Spinal cord (tissue), 10 donors: ENCODE measurements at places on chromosomes 2 and 18. TPM values are rescaled to one million over a fixed set of nuclear protein-coding genes. Genes with fewer than 3 reads are reported as not detected.

- H3K4me1 ChIP-seq = peaks cover 10% of the 10 kb centered on the region
- H3K36me3 ChIP-seq = no peaks in the 10 kb centered on the region
- no peaks in the 10 kb centered on the region for H3K27me3 ChIP-seq
Measured at GRCh38 chr18:49460976-49461601, 644 bp upstream of the DYM start.

Gene SLC30A3
- 18.6 TPM for polyA plus RNA-seq

DNA sequence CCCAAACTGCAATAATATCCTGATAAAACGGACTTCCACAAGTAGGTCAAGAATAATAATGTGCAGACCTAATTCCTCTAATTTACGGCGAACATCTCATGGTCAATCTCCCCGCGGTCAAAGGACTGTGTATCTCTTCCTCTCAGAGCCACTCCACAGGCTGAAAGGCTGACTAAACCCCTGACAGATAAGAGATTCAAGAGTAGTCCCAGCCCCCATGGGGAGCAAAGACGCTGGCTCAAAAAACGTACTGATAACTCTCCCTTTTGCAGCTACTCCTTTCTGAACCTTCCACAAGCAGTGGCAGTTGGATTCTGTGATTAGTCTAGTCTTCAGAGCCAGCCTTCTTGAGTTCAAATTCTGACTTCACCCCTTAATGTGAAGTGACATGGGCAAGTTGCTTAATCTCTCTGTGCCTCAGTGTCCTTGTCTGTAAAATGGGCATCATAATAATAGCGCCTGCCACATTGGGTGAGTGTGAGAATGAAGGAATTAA, 19.7 kb upstream of the IL18R1 start:
- H3K27me3 ChIP-seq = no peaks in the 10 kb centered on the region
- H3K27ac ChIP-seq = no peak overlapping the region
- no peaks in the 10 kb centered on the region for H3K36me3 ChIP-seq
- H3K4me1 ChIP-seq = no peaks in the 10 kb centered on the region

GRCh38 chr2:234447963-234448362, 48.9 kb downstream of the ARL4C start:
- H3K27ac ChIP-seq = no peak overlapping the region
- H3K27me3 ChIP-seq = no peaks in the 10 kb centered on the region
- H3K4me3 ChIP-seq = no peak overlapping the region
- DNase-seq = no peak

- no peaks in the 10 kb centered on the region for H3K27me3 ChIP-seq
- H3K27ac ChIP-seq = no peak overlapping the region
- H3K36me3 ChIP-seq = no peaks in the 10 kb centered on the region
- H3K4me1 ChIP-seq = no peaks in the 10 kb centered on the region
Measured at GRCh38 chr18:72013427-72013850, 530.7 kb downstream of the CBLN2 start.

DNA sequence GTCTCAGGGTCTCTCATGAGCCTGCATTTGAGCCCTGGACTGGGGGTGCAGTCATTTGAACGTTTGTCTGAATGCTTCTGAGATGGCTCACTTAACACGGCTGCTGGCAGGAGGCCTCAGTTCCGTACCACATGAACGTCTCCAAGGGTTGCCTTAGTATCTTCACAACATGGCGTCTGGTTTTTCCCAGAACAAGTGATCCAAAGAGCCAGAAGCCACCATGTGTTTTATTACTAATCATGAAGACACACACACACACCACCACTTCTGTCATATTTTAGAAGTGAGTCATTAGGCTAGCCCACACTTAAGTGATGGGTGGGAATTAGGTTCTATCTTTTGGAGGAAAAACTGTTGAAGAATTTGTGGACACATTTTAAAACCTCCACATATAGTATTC, 15.0 kb upstream of the MYO1B start:
- no peaks in the 10 kb centered on the region for H3K36me3 ChIP-seq
- H3K27ac ChIP-seq = no peak overlapping the region
- DNase-seq = no peak
- H3K4me3 ChIP-seq = no peak overlapping the region
- H3K4me1 ChIP-seq = peaks cover 4% of the 10 kb centered on the region

GRCh38 chr2:30149513-30149912, 2.7 kb downstream of the YPEL5 start:
- H3K27me3 ChIP-seq = no peaks in the 10 kb centered on the region
- no peaks in the 10 kb centered on the region for H3K36me3 ChIP-seq
- no peak overlapping the region for H3K27ac ChIP-seq
- no peaks in the 10 kb centered on the region for H3K4me1 ChIP-seq

GRCh38 chr2:169984145-169984544, 156.9 kb downstream of the UBR3 start:
- no peak overlapping the region for H3K4me3 ChIP-seq
- no peak overlapping the region for H3K27ac ChIP-seq
- no peaks in the 10 kb centered on the region for H3K4me1 ChIP-seq
- H3K27me3 ChIP-seq = no peaks in the 10 kb centered on the region
- no peaks in the 10 kb centered on the region for H3K36me3 ChIP-seq

DNA sequence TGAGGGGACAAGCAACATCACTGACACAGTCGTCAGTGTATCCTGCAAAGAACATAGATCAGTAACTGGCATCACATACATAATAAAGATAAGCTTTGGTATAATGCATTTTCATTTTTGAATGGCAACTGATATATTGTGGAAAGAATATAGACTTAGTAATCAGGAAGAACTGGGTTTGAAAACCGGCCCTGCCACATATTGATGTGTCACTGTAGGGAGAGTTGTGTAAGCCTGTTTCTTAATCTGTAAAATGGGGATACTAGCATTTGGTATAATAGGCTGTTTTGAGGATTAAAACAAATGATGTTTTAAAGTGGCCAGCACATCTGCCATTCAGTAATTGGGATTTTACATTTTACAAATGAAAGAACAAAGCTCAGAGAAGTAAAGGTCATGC, 277.8 kb upstream of the CNTNAP5 start:
- H3K4me3 ChIP-seq = no peak overlapping the region
- DNase-seq = no peak
- no peaks in the 10 kb centered on the region for H3K4me1 ChIP-seq
- H3K27me3 ChIP-seq = no peaks in the 10 kb centered on the region
- H3K36me3 ChIP-seq = no peaks in the 10 kb centered on the region

GRCh38 chr2:211049321-211050018, 493.1 kb downstream of the CPS1 start:
- H3K36me3 ChIP-seq = no peaks in the 10 kb centered on the region
- no peak for DNase-seq
- H3K27ac ChIP-seq = no peak overlapping the region

DNA sequence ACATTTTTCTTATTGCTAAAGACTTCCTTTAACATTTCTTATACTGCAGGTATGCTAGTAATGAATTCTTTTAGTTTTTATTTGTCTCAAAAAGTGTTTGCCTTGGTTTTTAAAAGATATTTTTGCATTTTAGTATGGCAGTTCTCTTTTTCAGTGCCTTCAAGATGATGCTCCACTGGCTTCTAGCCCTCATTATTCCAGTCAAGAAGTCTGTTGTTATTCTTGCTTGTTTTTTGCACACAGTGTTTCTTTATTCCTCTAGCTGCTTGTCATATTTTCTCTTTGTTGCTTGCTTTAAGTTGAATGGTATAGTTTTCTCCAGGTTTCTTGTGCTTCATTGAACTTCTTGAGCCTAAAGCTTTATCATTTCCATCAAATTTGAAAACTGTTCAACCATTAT, 158.0 kb upstream of the SPHKAP start:
- H3K4me3 ChIP-seq = no peak overlapping the region
- no peaks in the 10 kb centered on the region for H3K4me1 ChIP-seq
- no peak for DNase-seq
- H3K27me3 ChIP-seq = no peaks in the 10 kb centered on the region
- H3K27ac ChIP-seq = no peak overlapping the region

Gene IL1F10
- not detected for polyA plus RNA-seq

Gene MC5R
- polyA plus RNA-seq = 0.40 TPM

DNA sequence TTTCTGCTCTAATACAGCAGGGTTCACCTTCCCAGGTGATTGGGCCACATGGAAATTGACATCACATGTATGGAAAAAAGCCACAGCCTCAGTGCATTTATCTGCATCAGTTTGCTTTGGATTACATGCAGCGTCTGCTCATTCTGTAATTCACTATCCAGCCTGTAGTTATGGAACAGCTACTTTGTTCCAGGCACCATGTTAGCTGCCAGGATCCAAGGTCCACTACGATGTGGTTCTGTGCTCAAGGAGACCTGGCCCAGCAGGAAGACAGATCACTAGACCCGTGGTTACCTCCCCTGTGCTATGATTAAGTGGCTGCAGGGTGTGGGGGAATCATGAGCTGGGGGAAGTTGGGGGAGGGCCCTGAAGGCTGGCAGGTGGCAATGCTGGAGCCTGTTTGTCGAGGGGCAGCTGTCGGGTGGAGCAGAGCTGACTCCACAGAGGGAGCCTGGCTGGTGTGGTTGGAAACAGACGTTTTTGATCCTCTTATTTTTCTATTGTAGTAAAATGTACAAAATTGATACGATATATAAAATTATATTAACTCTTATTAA, 58.6 kb downstream of the TSHZ1 start:
- no peak for DNase-seq
- no peak overlapping the region for H3K4me3 ChIP-seq
- peaks cover 25% of the 10 kb centered on the region for H3K4me1 ChIP-seq
- H3K36me3 ChIP-seq = peaks cover 2% of the 10 kb centered on the region
- no peaks in the 10 kb centered on the region for H3K27me3 ChIP-seq

Gene BOK
- 48.2 TPM for polyA plus RNA-seq

DNA sequence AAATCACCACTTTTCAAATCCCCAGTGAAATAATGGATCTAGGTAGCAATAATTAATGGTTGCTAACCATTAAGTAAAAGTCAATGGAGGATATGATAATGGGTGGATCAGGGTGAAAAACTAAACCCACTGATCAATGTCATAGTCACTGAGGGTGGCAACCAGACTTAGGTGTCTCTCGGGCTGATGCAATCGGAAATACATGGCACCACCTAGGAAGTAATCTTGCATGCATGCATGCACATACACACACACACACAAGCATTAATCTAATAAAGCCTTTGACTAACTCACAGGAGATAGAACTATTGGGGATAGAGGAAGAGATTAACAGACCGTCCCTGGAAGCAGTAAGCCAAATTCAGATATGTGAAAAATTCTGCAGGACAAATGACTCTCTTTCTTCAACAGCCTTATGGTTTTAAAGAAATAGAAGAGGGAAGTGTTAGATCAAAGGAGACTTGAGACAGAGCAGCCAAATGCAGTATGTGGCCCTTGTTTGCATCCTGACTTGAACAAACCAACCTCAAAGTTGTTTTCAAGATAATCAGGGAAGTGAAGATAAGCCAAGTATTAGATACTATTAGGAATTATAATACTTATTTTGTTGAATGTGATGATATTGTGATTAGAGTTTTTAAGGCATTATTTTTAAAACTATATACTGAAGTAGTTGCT, 186.0 kb upstream of the RMP24 start:
- no peaks in the 10 kb centered on the region for H3K36me3 ChIP-seq
- H3K4me3 ChIP-seq = no peak overlapping the region
- no peaks in the 10 kb centered on the region for H3K27me3 ChIP-seq
- no peak for DNase-seq
- H3K4me1 ChIP-seq = no peaks in the 10 kb centered on the region

Gene SPC25
- polyA plus RNA-seq = 10.4 TPM

Gene CD8A
- polyA plus RNA-seq = 4.2 TPM

DNA sequence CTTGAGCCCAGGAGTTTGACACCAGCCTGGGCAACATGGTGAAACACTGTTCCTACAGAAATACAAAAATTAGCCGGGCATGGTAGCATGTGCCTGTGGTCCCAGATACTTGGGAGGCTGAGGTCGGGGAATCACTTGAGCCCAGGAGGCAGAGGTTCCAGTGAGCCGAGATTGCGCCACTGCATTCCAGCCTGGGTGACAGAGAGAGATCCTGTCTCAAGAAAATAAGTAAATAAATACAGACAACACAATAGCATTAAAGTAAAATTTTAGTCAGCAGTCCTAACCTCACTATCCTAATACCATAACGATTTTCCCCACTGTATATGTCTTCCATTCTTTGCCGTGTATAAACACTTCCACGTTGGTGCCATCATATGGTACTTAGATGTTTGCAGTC, 83.0 kb upstream of the MBOAT2 start:
- H3K27ac ChIP-seq = no peak overlapping the region
- H3K27me3 ChIP-seq = no peaks in the 10 kb centered on the region
- no peak overlapping the region for H3K4me3 ChIP-seq
